Thoracic aorta (tissue), 2 donors: ENCODE measurements at places on chromosomes 12 and 14.

GRCh38 chr12:126474703-126475102, 1409.5 kb downstream of the AACS start:
- no peaks in the 10 kb centered on the region for H3K4me1 ChIP-seq
- H3K27ac ChIP-seq, result no peak overlapping the region
- no peak for DNase-seq

GRCh38 chr14:71701990-71702389, 230.2 kb upstream of the RGS6 start:
- no peaks in the 10 kb centered on the region for H3K27me3 ChIP-seq
- H3K27ac ChIP-seq, result no peak overlapping the region
- no peaks in the 10 kb centered on the region for H3K4me1 ChIP-seq

GRCh38 chr12:3753544-3754284, 805 bp upstream of the CRACR2A start:
- no peak for DNase-seq
- no peak overlapping the region for H3K27ac ChIP-seq
- H3K4me1 ChIP-seq, result no peaks in the 10 kb centered on the region
- no peaks in the 10 kb centered on the region for H3K36me3 ChIP-seq
- peak overlapping the region; percentile 69 for H3K4me3 ChIP-seq

- H3K4me1 ChIP-seq, result no peaks in the 10 kb centered on the region
- DNase-seq, result no peak
- H3K27ac ChIP-seq, result no peak overlapping the region
- H3K4me3 ChIP-seq, result no peak overlapping the region
- H3K27me3 ChIP-seq, result no peaks in the 10 kb centered on the region
Observed at GRCh38 chr14:73610687-73611086, 1.6 kb upstream of the ACOT6 start.

GRCh38 chr12:7929083-7929792, 6.7 kb downstream of the SLC2A3 start:
- H3K27me3 ChIP-seq, result no peaks in the 10 kb centered on the region
- peaks cover 27% of the 10 kb centered on the region for H3K36me3 ChIP-seq
- no peak for DNase-seq
- no peaks in the 10 kb centered on the region for H3K4me1 ChIP-seq

DNA sequence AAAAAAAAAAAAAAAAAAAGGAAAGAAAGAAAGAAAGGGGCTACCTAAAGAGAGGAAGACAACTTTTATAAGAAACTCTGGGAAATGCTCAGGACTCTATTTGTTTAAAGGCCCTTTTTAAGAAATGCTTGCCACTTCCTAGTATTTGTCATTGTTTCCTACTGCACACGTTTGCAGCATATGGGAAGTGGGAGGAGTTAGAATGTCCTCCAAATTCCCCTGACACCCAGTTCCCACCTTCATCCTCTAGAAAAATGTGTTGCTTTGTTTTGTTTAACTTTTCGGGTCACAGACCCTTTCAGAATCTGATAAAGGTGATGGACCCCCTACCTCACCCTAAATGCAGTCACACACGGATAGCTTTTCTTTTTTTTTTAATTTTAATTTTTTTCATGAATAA, 40.8 kb downstream of the NINJ2 start:
- no peak for DNase-seq
- H3K4me3 ChIP-seq, result no peak overlapping the region
- H3K27ac ChIP-seq, result no peak overlapping the region
- H3K4me1 ChIP-seq, result no peaks in the 10 kb centered on the region
- H3K36me3 ChIP-seq, result no peaks in the 10 kb centered on the region

GRCh38 chr12:16568873-16569272, 37.1 kb downstream of the LMO3 start:
- no peak overlapping the region for H3K4me3 ChIP-seq
- H3K4me1 ChIP-seq, result peaks cover 3% of the 10 kb centered on the region
- H3K36me3 ChIP-seq, result no peaks in the 10 kb centered on the region
- no peaks in the 10 kb centered on the region for H3K27me3 ChIP-seq
- no peak for DNase-seq
- no peak overlapping the region for H3K27ac ChIP-seq

DNA sequence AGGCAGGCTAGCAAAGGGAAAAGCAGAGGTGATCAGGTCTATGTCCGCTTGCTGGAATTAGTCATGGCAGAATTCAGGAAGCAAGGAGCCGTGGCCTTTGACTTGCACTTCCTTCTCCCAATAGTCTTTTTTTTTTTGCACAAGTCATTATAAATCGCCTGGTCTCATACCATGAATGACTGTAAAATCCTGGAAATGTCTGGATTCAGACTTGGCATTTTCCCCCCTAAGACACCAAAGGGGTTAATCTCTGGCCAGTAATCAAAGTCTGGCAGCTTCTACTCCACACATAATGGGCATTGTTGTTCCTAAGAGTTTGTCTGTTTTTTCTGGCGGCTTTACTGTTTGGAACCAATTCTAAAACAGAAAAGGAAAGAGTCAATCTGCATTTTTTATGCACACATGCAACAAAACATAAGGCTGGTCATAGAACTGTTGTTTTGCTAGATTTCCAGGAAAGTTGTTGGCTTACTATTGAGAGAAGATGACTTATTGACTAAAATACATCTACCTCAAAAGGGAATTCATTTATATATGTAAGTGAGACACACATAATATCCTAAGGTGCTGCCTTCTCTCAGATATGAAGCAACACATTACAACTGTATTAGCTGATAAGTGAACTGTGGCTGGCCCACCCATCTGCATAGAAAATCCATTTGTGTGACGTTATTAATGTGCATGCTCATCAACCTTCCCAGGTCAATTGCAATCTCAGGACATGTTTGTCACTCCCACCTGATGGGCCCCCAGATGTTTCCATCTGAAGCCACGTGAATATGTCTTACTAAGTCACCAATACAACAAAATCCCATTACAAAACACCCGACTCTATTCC, 157.3 kb downstream of the BTG1 start:
- peak overlapping the region; percentile 65 for H3K27ac ChIP-seq
- H3K4me1 ChIP-seq, result peaks cover 27% of the 10 kb centered on the region
- no peaks in the 10 kb centered on the region for H3K27me3 ChIP-seq
- H3K36me3 ChIP-seq, result no peaks in the 10 kb centered on the region

DNA sequence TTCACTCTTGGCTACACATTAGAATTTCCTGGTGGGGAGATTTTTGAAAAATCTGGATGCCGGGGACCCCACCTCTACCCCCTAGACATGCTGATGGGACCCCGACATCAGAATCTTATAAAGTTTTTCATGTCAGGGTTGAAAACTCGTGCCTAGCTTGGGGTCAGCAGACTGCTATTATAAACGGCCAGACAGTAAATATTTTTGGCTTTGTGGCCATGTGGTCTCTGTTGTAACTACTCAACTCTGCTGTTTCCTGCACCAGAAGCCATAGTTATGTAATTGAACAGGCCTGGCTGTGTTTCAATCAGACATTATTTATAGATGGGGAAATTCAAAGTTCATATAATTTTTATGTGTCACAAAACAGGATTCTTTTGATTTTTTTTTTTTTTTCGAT, 41.6 kb downstream of the ACACB start:
- H3K27ac ChIP-seq, result no peak overlapping the region
- peaks cover 34% of the 10 kb centered on the region for H3K4me1 ChIP-seq
- no peak for DNase-seq
- no peaks in the 10 kb centered on the region for H3K36me3 ChIP-seq
- no peak overlapping the region for H3K4me3 ChIP-seq

GRCh38 chr12:1527789-1528188, 66.6 kb downstream of the FBXL14 start:
- no peak for DNase-seq
- H3K36me3 ChIP-seq, result no peaks in the 10 kb centered on the region
- peaks cover 11% of the 10 kb centered on the region for H3K27me3 ChIP-seq
- H3K27ac ChIP-seq, result no peak overlapping the region
- peaks cover 14% of the 10 kb centered on the region for H3K4me1 ChIP-seq

- H3K4me3 ChIP-seq, result peak overlapping the region; percentile 98
- H3K27me3 ChIP-seq, result no peaks in the 10 kb centered on the region
Observed at GRCh38 chr12:10720974-10721650, 2.0 kb downstream of the YBX3 start.

DNA sequence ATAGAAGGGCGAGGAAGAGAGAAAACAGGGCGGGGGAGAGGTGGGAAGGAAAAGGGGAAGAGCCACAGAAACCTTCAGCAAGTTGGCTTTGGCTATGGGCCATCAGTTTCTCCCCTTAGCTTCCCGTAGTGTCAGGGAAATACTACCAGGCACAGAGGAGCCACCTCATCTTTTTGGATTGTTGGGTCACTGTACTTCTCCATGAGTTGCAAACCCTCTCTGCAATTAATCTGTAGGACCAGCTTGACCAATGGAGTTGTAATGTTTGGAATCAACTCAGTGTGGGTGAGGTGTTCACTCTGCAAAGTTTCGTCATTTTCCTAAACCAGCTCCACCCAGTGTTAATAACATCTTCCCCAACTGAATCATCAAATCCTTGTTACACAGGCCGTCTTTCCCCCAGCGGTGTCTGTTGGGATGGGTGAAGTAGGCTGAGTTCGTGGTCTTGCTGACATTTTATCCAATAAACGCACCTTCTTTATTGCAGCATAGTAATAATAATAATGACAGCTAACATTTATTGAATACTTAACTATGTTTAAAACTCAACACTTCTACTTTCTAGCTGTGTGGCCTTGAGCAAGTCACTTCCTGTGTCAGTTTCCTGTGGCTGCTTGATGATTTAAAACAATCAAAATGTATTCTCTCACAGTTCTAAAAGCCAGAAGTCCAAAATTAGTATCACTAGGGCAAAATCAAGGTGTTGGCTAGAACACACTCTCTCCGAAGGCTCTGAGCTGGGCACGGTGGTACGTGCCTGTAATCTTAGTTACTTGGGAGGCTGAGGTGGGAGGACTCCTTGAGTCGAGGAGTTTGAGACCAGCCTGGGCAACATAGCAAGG, 8.1 kb upstream of the GLTP start:
- no peak for DNase-seq
- no peaks in the 10 kb centered on the region for H3K4me1 ChIP-seq
- H3K27me3 ChIP-seq, result no peaks in the 10 kb centered on the region
- H3K36me3 ChIP-seq, result no peaks in the 10 kb centered on the region
- no peak overlapping the region for H3K4me3 ChIP-seq

- no peak for DNase-seq
- peaks cover 23% of the 10 kb centered on the region for H3K4me1 ChIP-seq
- no peaks in the 10 kb centered on the region for H3K36me3 ChIP-seq
Observed at GRCh38 chr12:76080017-76080728, 4.3 kb downstream of the NAP1L1 start.

- no peak overlapping the region for H3K4me3 ChIP-seq
- no peaks in the 10 kb centered on the region for H3K27me3 ChIP-seq
- DNase-seq, result no peak
- no peaks in the 10 kb centered on the region for H3K36me3 ChIP-seq
- H3K27ac ChIP-seq, result no peak overlapping the region
- no peaks in the 10 kb centered on the region for H3K4me1 ChIP-seq
Observed at GRCh38 chr14:31964490-31964889, 112.6 kb upstream of the ARHGAP5 start.

DNA sequence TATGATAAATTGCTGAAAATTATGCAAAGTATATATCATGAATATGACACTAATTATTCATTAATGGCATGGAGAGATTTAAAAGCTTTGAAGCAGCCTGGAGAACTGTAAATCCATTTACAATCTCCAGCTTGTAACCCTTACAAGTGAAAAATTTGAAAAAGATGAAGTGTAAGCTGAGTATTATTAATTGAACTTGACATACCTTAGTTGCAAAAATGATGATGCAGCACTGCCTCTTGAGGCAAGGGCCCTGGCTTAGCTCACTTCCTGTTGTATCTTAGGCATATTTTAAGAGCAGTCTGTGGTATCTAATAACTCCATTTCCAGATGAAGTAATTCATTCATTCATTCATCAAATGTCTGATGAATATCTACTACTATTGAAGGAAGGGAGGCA, 158.6 kb downstream of the ANO4 start:
- H3K4me3 ChIP-seq, result no peak overlapping the region
- H3K4me1 ChIP-seq, result peaks cover 8% of the 10 kb centered on the region
- no peaks in the 10 kb centered on the region for H3K36me3 ChIP-seq
- DNase-seq, result no peak
- no peaks in the 10 kb centered on the region for H3K27me3 ChIP-seq

GRCh38 chr12:120579179-120579578, 2.0 kb downstream of the POP5 start:
- H3K4me3 ChIP-seq, result no peak overlapping the region
- DNase-seq, result no peak
- H3K27ac ChIP-seq, result no peak overlapping the region
- no peaks in the 10 kb centered on the region for H3K27me3 ChIP-seq
- H3K36me3 ChIP-seq, result peaks cover 42% of the 10 kb centered on the region

- H3K36me3 ChIP-seq, result no peaks in the 10 kb centered on the region
- DNase-seq, result no peak
- H3K27ac ChIP-seq, result no peak overlapping the region
Observed at GRCh38 chr14:93263416-93263815, 56.4 kb downstream of the UBR7 start.

GRCh38 chr12:49279706-49280159, 14.9 kb downstream of the TUBA1C start:
- H3K4me1 ChIP-seq, result no peaks in the 10 kb centered on the region
- no peaks in the 10 kb centered on the region for H3K27me3 ChIP-seq
- no peak overlapping the region for H3K27ac ChIP-seq
- H3K4me3 ChIP-seq, result no peak overlapping the region

- no peaks in the 10 kb centered on the region for H3K27me3 ChIP-seq
- H3K36me3 ChIP-seq, result no peaks in the 10 kb centered on the region
- H3K27ac ChIP-seq, result no peak overlapping the region
- H3K4me3 ChIP-seq, result no peak overlapping the region
- H3K4me1 ChIP-seq, result peaks cover 28% of the 10 kb centered on the region
- DNase-seq, result no peak
Observed at GRCh38 chr14:50028458-50028857, 87.9 kb downstream of the VCPKMT start.

DNA sequence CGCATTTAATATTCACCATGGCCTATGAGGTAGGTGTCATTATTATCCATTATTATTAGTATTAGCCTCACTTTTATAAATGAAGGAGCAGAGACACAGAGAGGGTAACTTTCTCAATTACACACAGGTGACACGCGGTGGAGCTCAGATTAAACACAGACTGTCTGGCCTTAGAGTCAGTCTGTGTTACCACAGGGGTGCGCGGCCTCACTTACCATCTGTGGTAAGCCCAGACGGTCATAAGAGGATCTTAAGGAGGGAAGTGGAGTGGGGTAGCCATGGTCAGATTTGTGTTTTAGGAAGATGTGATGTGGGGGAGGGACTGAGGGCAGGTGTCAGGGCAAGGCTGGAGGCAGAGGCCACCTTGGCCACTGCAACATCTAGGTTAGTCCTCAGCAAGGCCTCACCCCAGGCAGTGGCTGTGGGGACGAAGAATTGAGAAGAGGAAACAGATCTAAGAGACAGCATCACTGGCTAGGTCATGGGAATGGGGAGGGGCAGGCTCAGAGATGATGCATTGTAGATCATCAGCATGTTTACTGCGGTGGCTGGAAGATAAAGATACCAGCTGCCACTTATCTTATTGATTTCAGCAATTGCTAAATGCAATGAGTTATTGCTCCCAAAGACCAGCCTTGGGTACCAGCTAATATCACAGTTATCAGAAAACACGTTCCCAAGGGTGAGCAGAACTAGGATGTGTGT, 67.1 kb downstream of the SERPINA3 start:
- H3K4me3 ChIP-seq, result no peak overlapping the region
- DNase-seq, result no peak
- no peak overlapping the region for H3K27ac ChIP-seq
- no peaks in the 10 kb centered on the region for H3K27me3 ChIP-seq
- H3K36me3 ChIP-seq, result no peaks in the 10 kb centered on the region
- no peaks in the 10 kb centered on the region for H3K4me1 ChIP-seq
